Heart right ventricle (tissue), 16 donors: ENCODE measurements at places on chromosomes 11 and 22. TPM values are rescaled to one million over a fixed set of nuclear protein-coding genes. Genes with fewer than 3 reads are reported as not detected.

- no peak for DNase-seq
Measured at GRCh38 chr11:26457636-26458035, 114.4 kb downstream of the MUC15 start.

GRCh38 chr11:120659076-120659475 lies 147.5 kb downstream of the GRIK4 start:
- DNase-seq = no peak

GRCh38 chr22:38831166-38831945 lies 12.5 kb downstream of the NPTXR start:
- no peak for DNase-seq

TIMP3 gene
- total RNA-seq = 380 TPM
